Uterine smooth muscle cell (primary cell): ENCODE measurements at places on chromosomes 6 and 20. TPM values are rescaled to one million over a fixed set of nuclear protein-coding genes. Genes with fewer than 3 reads are reported as not detected.

The RBBP8NL gene
- not detected in 2 replicates for total RNA-seq

The PARD6B gene
- 2.3 and 3.5 TPM in 2 replicates for total RNA-seq

The WFDC2 gene
- total RNA-seq, result not detected in 2 replicates

The THEMIS gene
- total RNA-seq, result not detected in 2 replicates

The BMP7 gene
- not detected in 2 replicates for total RNA-seq

The MICAL1 gene
- 52.2 and 78.1 TPM in 2 replicates for total RNA-seq

The TMEM170B gene
- 1.7 and 4.4 TPM in 2 replicates for total RNA-seq

The AURKA gene
- 27.5 and 109 TPM in 2 replicates for total RNA-seq

The RIMS4 gene
- 0.12 TPM in 1 of 2 replicates, not detected in the other for total RNA-seq

The SAMD3 gene
- total RNA-seq, result 12.4 and 14.4 TPM in 2 replicates

The EPB41L1 gene
- total RNA-seq, result 16.4 and 24.7 TPM in 2 replicates

The GPR6 gene
- total RNA-seq, result not detected in 2 replicates

The LHFPL5 gene
- not detected in 2 replicates for total RNA-seq

The SSTR4 gene
- total RNA-seq, result not detected in 2 replicates

The IL17A gene
- not detected in 2 replicates for total RNA-seq

The ADAM33 gene
- total RNA-seq, result 57.5 and 87.5 TPM in 2 replicates

The MAFB gene
- total RNA-seq, result 0.33 and 0.75 TPM in 2 replicates

The TNF gene
- not detected in 2 replicates for total RNA-seq

The RHAG gene
- not detected in 2 replicates for total RNA-seq

The BAK1 gene
- total RNA-seq, result 13.0 and 18.0 TPM in 2 replicates

The OR12D3 gene
- not detected in 2 replicates for total RNA-seq

The PLCB1 gene
- total RNA-seq, result 15.2 and 16.2 TPM in 2 replicates

The CLPSL1 gene
- not detected in 2 replicates for total RNA-seq

The EYA4 gene
- total RNA-seq, result 13.7 and 14.5 TPM in 2 replicates

The TRIM10 gene
- 0.12 TPM in 1 of 2 replicates, not detected in the other for total RNA-seq

The TP53INP2 gene
- total RNA-seq, result 1.3 and 1.4 TPM in 2 replicates

The RALGAPB gene
- total RNA-seq, result 28.3 and 32.7 TPM in 2 replicates

The LIN28B gene
- not detected in 2 replicates for total RNA-seq

The TMEM244 gene
- total RNA-seq, result 0.66 TPM in 1 of 2 replicates, not detected in the other

The SNRNP48 gene
- total RNA-seq, result 14.6 and 18.8 TPM in 2 replicates

The GABRR2 gene
- total RNA-seq, result 0.11 and 0.12 TPM in 2 replicates

The ERVFRD-1 gene
- total RNA-seq, result under 0.01 and 0.12 TPM in 2 replicates

The TP53TG5 gene
- not detected in 2 replicates for total RNA-seq

The HCK gene
- total RNA-seq, result not detected in 2 replicates

The COL21A1 gene
- 6.2 and 6.9 TPM in 2 replicates for total RNA-seq

The ADTRP gene
- total RNA-seq, result 6.4 and 6.9 TPM in 2 replicates

The UBR2 gene
- 31.1 and 38.6 TPM in 2 replicates for total RNA-seq

The SYNDIG1 gene
- total RNA-seq, result 0.33 and 0.37 TPM in 2 replicates

The SLC25A27 gene
- 4.1 and 7.9 TPM in 2 replicates for total RNA-seq

The TMEM217 gene
- total RNA-seq, result 0.77 and 1.6 TPM in 2 replicates

The TBX18 gene
- 3.2 and 3.8 TPM in 2 replicates for total RNA-seq

The KCNK16 gene
- not detected in 2 replicates for total RNA-seq
